Adipose tissue (tissue), 3 donors: ENCODE measurements at places on chromosomes 6 and 20. TPM values are rescaled to one million over a fixed set of nuclear protein-coding genes. Genes with fewer than 3 reads are reported as not detected.

ADGRF4 gene
- 0.01 TPM for polyA plus RNA-seq

DLK2 gene
- 0.34 TPM for polyA plus RNA-seq

PTCRA gene
- polyA plus RNA-seq, result 0.15 TPM

TNF gene
- polyA plus RNA-seq, result 0.56 TPM

MTCH1 gene
- 203 TPM for polyA plus RNA-seq

OARD1 gene
- polyA plus RNA-seq, result 41.5 TPM

TMEM14C gene
- polyA plus RNA-seq, result 62.5 TPM

SLC32A1 gene
- polyA plus RNA-seq, result not detected

TAGAP gene
- 2.1 TPM for polyA plus RNA-seq

RAET1E gene
- polyA plus RNA-seq, result 0.43 TPM

GPX6 gene
- polyA plus RNA-seq, result not detected

SLC13A3 gene
- polyA plus RNA-seq, result 2.2 TPM

MAFB gene
- polyA plus RNA-seq, result 45.9 TPM

SLPI gene
- 109 TPM for polyA plus RNA-seq

NKX2-2 gene
- polyA plus RNA-seq, result 3.9 TPM

CD164 gene
- 98.8 TPM for polyA plus RNA-seq

CD24 gene
- 21.2 TPM for polyA plus RNA-seq

CCM2L gene
- 16.0 TPM for polyA plus RNA-seq

SLC12A5 gene
- 1.3 TPM for polyA plus RNA-seq

TRIM31 gene
- 1.2 TPM for polyA plus RNA-seq

GJA10 gene
- not detected for polyA plus RNA-seq

SULF2 gene
- 41.0 TPM for polyA plus RNA-seq

TGM3 gene
- 0.46 TPM for polyA plus RNA-seq

TBC1D22B gene
- 6.2 TPM for polyA plus RNA-seq

SLC17A1 gene
- not detected for polyA plus RNA-seq

ANGPT4 gene
- 4.2 TPM for polyA plus RNA-seq

OLIG3 gene
- not detected for polyA plus RNA-seq

FGD2 gene
- polyA plus RNA-seq, result 10.1 TPM

TRIM40 gene
- polyA plus RNA-seq, result not detected

FAM162B gene
- 9.9 TPM for polyA plus RNA-seq

LTA gene
- 0.08 TPM for polyA plus RNA-seq

PRDM13 gene
- not detected for polyA plus RNA-seq

PAK5 gene
- not detected for polyA plus RNA-seq

C6orf52 gene
- 0.65 TPM for polyA plus RNA-seq

NINL gene
- 6.9 TPM for polyA plus RNA-seq

RIMS4 gene
- 0.19 TPM for polyA plus RNA-seq

SLC24A3 gene
- polyA plus RNA-seq, result 11.5 TPM

ADTRP gene
- polyA plus RNA-seq, result 2.3 TPM

TUBE1 gene
- 9.0 TPM for polyA plus RNA-seq

MRAP2 gene
- polyA plus RNA-seq, result 0.54 TPM

HTR1E gene
- not detected for polyA plus RNA-seq

XKR7 gene
- polyA plus RNA-seq, result under 0.01 TPM

RGS17 gene
- polyA plus RNA-seq, result 0.22 TPM

SAMD10 gene
- 2.6 TPM for polyA plus RNA-seq

BAG2 gene
- 4.8 TPM for polyA plus RNA-seq
